ENCODE measurements at places on chromosomes 1 and 21.

DNA sequence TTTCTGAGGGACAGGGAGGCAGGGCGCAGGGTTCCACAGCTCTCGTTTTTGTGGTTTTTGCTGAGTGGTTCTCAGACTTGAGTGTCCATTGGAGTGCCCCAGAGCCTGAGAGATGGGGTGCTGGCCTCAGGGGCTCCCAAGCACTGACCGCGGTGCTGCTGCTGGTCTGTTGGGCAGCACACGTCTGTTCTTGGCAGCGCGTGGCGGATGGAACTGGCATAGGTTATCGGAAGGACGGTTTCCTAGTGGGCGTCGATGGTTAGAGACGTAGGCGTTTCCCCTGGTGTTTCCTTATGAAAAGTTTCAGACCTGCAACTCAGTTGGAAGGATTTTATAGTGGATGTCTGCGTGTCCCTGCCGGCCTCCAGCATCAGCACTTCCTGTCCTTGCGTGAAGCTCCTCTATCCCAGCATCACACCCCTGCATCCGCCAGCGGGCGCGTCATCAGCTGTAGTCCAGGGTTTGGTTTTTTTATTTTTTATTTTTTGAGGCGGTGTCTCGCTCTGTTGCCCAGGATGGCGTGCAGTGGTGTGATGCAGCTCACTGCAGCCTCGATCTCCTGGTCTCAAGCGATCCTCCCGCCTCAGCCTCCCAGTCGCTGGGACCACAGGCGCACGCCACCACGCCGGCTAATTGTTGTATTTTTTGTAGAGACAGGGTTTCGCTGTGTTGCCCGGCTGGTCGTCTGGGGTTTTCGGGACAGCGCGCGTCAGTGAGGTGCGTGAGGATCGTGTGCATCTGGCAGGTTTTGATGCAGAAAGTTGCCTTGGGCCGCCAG is 11.8 kb downstream of the RRP1 start:
- no peak for DNase-seq

DNA sequence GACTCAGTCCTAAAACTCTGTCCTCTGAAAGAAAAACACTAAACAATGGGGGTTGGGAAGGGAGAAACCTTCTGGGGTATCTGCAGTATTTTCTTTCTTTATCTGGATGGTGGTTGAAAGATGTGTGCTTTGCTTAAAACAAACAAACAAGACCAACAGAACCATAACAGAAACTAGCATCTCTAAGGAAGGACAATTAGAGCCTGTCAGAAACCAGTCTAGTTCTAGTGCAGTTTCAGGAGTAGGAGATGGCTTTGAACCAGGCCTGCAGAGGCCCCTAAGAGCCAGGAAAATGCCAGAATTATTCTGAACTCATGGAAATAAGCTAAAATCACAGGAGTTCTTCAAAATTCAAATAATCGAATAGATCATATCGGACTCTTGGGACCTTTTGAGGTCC is 18.5 kb downstream of the ILDR2 start:
- no peak for DNase-seq

- DNase-seq: no peak
Observed at GRCh38 chr1:145785547-145785946, 38.3 kb downstream of the RNF115 start.

DNA sequence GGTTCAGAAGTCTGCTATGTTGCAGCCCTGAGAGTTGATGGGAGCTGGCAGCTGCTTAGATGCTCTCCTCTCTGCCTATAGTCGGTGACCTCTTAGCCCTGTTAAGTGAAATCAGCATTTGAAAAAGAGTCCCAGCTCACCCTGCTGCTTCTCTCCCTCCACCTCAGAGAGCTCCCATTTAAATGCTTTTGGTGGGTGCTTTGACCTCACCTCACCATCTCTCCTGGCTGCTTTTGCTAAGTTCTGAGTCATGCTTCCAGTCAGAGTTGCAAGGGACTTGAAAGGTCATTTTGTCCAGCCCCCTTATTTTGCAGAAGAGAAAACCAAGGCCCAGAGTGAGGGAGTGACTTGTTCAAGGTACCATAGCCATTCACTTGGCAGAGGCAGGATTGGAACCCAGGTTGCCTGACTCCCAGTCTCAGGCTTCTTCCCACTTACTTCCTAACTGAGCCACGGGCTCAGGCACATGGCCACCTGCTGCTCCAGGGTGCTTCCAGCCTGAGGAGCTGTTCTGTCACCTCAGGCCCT is 3.3 kb downstream of the MAPKAPK2 start:
- DNase-seq: no peak

DNA sequence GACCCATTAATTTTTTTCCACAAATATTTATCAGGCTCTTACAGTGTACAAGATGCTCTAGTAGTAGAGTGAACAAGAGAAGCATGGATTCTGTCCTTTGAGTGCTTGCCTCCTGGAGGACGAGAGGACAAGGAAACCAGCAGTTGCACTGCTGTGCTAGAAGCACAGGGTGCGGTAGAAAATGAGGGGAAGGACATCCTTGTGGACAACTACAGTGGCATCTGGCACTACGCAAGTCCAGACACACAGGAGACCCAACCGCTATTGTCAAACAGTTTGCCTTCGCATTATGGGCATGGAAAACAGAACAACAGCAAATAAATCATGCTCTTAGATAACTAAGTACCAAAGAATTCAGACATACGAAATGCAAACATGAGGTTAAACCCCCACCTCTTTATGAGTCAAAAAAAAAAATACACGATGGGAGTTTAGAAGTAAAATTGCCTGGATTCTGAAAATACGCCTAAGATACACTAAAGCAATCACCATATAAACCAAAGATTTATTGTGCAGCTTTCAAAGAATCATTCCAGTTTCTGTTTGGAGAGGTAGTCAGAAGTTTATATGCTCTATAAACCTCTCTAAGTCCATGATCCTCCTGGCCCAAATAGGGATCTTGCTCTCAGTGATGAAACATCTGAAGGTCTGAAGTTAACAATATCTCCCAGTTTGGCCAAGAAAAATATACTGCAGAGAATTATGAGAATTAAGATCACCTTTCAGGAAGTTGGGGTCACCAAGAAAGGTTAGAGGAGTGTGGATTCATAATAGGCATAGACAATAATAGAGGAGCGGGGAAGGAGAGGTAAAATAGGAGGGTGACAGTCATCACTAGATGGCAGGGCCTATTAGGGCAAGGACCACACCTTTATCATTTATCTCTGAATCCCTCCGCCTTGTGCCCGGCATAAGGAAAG is 307.8 kb downstream of the NFIA start:
- DNase-seq: no peak

DNA sequence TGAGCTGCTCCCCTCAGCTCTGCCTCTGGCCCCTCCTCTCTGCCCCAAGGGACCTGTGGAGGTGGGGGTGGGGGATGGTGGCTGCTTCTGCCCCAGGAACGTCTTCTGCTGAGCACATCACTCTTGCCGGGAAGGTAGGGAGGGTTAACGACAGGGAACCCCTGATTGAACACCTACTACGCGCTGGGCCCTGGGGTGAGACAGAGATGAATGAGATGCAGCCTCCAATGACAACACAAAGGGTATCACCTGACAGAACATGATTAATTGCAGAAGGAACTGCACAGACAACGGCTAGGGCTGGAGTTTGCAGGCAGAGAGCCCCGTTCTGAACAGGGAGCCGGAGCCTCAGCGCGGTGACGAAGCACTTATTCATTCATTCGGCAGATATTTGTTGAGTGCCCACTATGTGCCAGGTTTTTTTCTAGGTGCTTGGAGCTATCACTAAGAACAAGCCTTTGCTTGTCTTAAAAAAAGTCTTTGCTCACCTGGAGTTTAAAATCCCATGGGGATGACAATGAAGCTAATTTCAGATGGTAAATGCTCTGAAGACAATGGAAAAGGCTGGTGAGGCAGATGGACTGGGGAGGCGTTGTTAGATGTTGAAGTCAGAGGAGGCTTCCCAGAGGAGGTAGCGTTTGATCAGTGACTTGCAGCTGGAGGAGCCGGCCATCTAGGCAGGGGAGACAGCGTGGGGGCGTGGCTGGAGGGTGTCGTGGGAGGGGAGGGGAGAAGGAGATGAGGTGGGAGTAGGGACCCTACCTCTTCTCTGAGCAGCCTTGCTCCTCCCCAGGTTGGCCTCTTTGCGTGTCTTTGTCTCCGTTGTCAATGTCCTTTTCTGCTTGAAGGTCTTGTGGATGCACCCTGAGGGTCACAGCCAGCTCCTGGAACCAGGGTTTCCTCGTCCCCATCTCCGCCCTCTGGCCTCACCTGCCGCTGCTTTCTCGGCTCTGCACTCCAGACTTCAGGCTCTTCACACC is 103.1 kb upstream of the CSF3R start:
- DNase-seq: no peak

- DNase-seq: peak; percentile 45
Observed at GRCh38 chr1:29519788-29520110, 283.4 kb downstream of the PTPRU start.

- no peak for DNase-seq
Observed at GRCh38 chr1:38775175-38775845, 84.3 kb downstream of the RRAGC start.

GRCh38 chr1:39908534-39908933 is 6.8 kb upstream of the MYCL start:
- no peak for DNase-seq

DNA sequence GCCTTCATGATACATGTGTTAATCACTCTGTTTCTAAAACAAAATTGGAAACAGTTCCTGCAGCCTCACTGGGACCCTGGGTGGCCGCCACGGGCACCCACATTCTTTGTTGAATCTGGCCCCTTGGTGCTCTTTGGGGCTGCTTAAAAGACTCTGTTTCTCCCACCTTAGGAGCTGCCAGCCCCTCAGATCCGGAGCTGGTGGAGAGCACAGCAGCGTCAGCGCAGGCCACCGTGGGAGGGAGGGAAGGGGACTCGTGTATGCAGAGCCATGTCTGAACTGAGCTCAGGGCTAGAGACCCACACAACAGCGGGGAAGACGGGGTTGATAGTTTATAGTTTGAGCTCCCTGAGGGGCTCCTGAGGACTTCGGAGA is 121.2 kb downstream of the CNIH3 start:
- DNase-seq: no peak

- no peak for DNase-seq
Observed at GRCh38 chr1:176878750-176879536, 285.6 kb downstream of the ASTN1 start.

DNA sequence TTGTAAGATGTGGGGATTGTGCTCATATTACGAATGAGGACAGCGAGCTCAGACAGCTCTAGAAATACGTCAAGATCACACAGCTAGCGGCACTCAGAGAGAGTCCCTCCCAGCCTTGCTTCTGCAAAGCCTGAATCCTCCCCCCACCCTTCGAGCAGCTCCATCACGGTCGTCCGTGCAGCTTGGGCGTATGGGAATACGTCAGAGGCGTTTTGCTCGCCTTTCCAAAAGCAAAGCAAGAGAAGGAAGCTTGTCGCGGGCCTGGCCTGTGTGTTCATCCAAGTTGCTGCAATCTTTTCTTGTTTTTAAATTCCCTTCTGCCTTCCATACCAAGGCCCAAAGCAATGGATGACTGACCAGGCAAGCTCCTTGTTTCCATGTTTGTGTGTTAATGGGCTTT is 125.5 kb upstream of the IRF2BP2 start:
- DNase-seq: peak; percentile 14

GRCh38 chr1:21634806-21635535 is 34.2 kb downstream of the RAP1GAP start:
- DNase-seq: no peak

- DNase-seq: peak; percentile 88
Observed at GRCh38 chr1:147084273-147085096, 87.8 kb downstream of the PRKAB2 start.

DNA sequence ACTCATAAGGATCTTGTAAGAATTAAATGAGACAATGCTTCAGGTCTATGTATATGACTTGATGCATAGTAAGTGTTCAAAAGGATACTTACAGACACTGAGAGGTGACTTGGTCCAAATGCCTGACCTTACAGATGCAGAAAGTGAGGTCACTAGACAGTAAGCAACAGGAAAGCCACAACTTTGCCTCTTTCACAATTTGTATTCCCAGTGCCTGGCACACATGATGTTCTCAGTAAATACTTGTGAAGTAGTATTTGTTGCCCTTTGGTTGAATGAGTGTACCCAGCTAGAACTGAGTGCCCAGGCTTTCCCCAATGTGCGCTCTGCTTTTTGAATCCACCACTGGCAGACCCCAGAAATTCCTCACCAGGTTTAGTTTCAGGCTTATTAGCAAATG is 105.1 kb downstream of the BEND5 start:
- DNase-seq: no peak

DNA sequence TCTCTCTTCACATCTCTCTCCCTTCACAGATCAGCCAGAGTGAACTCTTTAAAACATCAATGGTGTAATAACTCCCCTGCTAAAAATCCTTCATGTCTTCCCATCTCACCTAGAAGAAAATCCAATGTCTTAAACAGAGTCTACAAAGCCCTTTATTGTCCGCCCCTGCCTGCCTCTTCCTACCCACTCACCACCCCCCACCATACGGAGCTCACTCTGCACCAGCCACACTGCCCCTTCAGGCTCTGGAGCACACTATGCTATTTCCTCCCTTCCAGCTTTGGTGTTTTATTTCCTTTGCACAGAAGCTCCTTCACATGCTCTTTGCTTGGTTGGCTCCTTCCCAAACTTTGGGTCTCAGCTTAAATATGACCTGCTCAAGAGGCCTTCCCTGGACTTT is 10.2 kb downstream of the CAMK1G start:
- no peak for DNase-seq

DNA sequence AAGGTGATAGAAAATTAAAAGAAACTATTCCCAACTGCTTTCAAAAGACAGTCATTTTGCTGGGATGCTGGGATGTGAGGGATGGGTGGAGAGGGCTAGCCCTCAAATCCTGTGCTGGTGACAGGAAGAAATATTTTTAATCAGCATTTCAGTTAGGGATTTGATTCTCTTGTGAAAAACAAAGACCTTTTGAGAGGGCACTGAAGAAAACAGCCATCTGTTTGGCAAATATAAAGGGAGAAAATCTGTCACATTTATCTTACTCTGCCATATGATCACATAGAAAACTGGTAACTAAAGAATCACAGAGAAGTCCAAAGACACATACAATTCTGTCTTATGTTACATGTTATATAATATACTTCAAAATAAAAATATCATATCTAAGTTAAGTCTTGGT is 12.3 kb downstream of the STXBP3 start:
- no peak for DNase-seq

GRCh38 chr1:167561753-167562152 is 8.2 kb upstream of the CREG1 start:
- no peak for DNase-seq

DNA sequence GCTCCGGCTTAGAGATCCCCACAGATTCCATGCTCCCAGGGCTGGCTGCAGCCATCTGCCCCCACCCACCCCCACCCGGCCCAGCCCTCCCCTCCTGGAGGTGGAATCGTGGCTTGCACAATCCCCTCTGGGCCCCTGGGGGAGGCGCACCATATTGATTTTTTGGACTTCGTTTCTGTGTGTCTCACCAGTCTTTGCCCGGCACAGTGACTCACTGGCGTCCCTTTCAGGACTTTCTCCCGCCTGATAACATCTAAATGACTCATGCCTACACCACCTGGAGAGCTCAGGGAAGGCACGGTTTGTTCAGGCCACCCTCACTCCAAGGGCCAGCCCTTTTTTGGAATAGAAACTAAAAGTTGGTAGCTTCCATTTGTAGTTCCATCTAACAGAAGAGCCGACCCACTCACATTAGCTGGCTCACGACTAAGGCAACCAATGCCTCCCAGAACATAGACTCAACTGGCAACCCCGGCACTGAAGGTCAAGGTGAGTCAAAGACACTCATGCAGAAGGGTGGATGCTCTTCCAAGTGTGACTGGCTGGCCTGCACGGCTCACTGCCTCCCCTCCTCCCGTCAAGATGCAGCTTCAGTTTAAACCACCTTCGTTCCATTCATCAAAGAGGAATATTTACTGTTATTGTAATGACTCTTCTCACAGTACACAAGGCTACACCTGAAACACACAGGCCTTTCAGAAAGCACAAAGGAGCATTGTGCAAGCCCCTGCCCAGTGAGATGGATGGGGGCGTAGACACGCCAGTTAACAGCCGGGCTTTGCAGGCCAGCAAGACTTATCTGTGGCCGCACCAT is 18.1 kb upstream of the ETS2 start:
- DNase-seq: no peak

All from right hindlimb (tissue), 1 donor.